Activated naive CD8-positive, alpha-beta T cell treated with anti-CD3 and anti-CD28 coated beads, Interleukin-2, amount 10 ng/mL, durations not matched to agents 7 days and 5 days (primary cell): ENCODE measurements at places on chromosomes 6 and 20. TPM values are rescaled to one million over a fixed set of nuclear protein-coding genes. Genes with fewer than 3 reads are reported as not detected.

Gene CCR6
- total RNA-seq: 3.0 TPM

Gene RBPJL
- total RNA-seq: not detected

Gene PSMF1
- total RNA-seq: 127 TPM

Gene SLC17A2
- not detected for total RNA-seq

Gene NR2E1
- total RNA-seq: not detected

Gene LSM14B
- total RNA-seq: 45.1 TPM

Gene ADGRF5
- not detected for total RNA-seq

Gene PTCRA
- total RNA-seq: not detected

Gene FOXF2
- not detected for total RNA-seq

Gene GRM4
- total RNA-seq: 0.44 TPM

Gene HLA-DQB1
- 19.0 TPM for total RNA-seq

Gene MLN
- total RNA-seq: not detected

DNA sequence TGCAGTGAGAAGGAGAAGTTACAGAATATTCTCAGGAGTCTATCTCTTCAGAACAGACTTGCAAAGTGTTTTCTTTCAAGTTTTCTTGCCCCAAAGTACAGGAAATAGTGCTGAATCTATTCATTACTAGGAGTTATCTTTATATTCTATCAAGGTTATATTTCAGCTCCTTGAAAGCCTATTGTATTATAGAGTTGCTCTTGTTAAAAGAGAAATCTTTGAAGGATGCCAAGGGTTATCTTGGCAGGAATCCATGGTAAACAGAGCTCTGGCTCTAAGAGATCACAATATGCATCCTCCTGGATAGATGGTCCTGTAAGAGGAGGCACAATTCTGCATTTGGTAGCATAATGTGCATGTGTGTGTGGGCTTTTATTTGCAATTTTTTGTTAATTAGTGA lies 21.2 kb upstream of the SNRPB2 start:
- H3K36me3 ChIP-seq: peaks cover 21% of the 10 kb centered on the region
- peak overlapping the region; percentile 56 for H3K4me3 ChIP-seq
- no peak overlapping the region for H3K27ac ChIP-seq
- no peak for DNase-seq
- peaks cover 35% of the 10 kb centered on the region for H3K27me3 ChIP-seq

DNA sequence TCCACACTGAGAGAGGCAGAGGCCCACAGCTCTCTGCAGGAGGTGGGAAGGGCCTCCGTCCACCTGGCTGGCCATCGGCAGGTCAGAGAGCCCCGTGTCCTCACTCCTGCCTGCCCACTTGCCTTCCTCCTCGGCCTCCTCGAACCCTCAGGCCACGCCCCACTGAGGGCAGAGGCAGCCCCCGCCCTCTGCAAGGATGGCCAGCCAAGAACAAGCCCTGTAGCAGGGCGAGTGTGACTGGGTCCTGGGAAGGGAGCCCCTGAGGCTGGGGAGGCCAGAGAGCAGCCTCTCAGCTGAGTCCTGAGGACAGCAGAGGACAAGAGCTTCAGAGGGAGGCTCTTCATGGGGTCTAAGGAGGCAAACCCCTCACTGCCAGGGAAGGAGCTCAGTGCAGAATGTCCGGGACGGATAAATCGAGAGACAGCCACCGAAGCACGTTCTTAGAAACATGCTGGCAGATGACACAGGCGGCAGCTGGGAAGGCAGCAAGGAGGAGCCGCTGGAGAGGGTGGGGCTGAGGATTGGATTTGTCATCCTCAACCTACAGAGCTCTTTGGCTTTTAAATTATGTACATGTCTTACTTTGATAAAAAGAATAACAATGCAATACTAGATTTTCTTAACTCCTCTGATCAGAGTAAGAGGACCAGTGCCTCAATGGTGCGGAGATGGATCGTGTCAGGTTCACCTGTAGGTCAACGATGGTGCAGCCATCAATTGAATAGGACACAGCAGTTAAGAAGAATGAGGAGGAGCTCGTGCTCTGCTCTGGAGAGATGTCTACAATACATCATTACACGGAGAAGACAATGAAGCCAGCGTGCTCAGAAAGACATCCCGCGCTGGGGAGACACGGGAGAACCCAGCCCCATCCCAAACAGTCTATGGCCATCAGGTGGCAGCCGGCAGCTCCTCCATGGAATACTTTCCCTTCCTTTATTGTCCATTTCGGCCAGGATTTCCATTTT lies 53.0 kb downstream of the GNAS-AS1 start:
- peaks cover 20% of the 10 kb centered on the region for H3K27me3 ChIP-seq
- H3K4me1 ChIP-seq: no peaks in the 10 kb centered on the region

DNA sequence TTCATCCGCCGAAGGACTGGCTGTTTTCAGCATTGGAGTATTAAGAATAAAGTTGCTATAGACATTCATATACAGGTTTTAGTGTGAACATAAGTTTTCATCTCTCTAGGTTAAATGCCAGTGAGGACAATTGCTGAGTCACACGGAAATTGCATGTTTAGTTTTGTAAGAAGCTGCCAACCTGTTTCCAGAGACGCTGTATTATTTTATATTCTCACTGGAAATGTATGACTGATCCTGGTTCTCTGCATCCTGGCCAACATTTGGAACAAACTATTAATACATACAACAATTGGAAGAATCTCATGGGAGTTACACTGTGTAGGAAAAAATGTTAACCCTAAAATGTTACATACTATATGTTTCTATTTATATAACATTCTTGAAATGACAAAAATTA lies 16.7 kb upstream of the TGM6 start:
- no peak for DNase-seq
- no peak overlapping the region for H3K27ac ChIP-seq
- peaks cover 43% of the 10 kb centered on the region for H3K27me3 ChIP-seq
- no peaks in the 10 kb centered on the region for H3K36me3 ChIP-seq

- H3K4me1 ChIP-seq: peaks cover 9% of the 10 kb centered on the region
- H3K36me3 ChIP-seq: no peaks in the 10 kb centered on the region
- no peaks in the 10 kb centered on the region for H3K27me3 ChIP-seq
- H3K27ac ChIP-seq: no peak overlapping the region
- no peak for DNase-seq
These were observed 2.3 kb upstream of the RAMACL start for GRCh38 chr6:166588691-166589336.

- DNase-seq: no peak
- no peaks in the 10 kb centered on the region for H3K36me3 ChIP-seq
- H3K27ac ChIP-seq: no peak overlapping the region
- no peak overlapping the region for H3K4me3 ChIP-seq
- peaks cover 74% of the 10 kb centered on the region for H3K27me3 ChIP-seq
These were observed 40.6 kb downstream of the HLA-DPB1 start for GRCh38 chr6:33116417-33116816.

DNA sequence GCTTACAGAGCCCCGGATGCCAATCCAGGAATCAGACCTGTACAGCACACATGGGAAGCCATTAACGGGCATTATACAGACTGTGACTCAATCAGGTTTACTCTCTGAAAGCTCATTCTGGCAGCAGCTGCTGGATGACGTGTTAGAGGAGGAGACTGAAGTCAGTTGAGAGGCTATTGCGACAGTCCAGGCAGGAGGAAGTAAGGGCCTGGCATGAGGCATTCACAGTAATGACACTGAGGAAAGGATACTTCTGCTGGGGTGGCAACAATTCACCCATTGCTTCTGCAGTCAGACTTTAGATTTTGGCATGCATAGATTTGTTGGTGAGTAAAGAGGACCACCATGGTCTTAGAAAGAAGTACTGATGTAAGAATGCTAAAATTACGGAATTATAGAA lies 151.0 kb upstream of the HEY2 start:
- H3K27me3 ChIP-seq: peaks cover 14% of the 10 kb centered on the region
- H3K27ac ChIP-seq: no peak overlapping the region
- no peak overlapping the region for H3K4me3 ChIP-seq
- no peaks in the 10 kb centered on the region for H3K4me1 ChIP-seq
- DNase-seq: no peak
- no peaks in the 10 kb centered on the region for H3K36me3 ChIP-seq

- H3K4me1 ChIP-seq: peaks cover 7% of the 10 kb centered on the region
- no peaks in the 10 kb centered on the region for H3K36me3 ChIP-seq
- peak within 1 kb of the TSS; percentile 60 for H3K4me3 ChIP-seq
- peak; percentile 61 for DNase-seq
- peaks cover 88% of the 10 kb centered on the region for H3K27me3 ChIP-seq
These were observed at the start of gene TFAP2C for GRCh38 chr20:56628873-56629463. Gene TFAP2C (plus strand): TSS chr20:56629306. CDS start chr20:56629545, 239 bp downstream.

- no peak overlapping the region for H3K4me3 ChIP-seq
- H3K4me1 ChIP-seq: no peaks in the 10 kb centered on the region
- H3K36me3 ChIP-seq: no peaks in the 10 kb centered on the region
- H3K27me3 ChIP-seq: peaks cover 40% of the 10 kb centered on the region
- DNase-seq: no peak
These were observed 25.1 kb upstream of the CMTR1 start for GRCh38 chr6:37407948-37408347.

- H3K27me3 ChIP-seq: no peaks in the 10 kb centered on the region
- no peaks in the 10 kb centered on the region for H3K36me3 ChIP-seq
- no peak for DNase-seq
- no peak overlapping the region for H3K4me3 ChIP-seq
- H3K27ac ChIP-seq: no peak overlapping the region
These were observed 44.3 kb upstream of the PTGIS start for GRCh38 chr20:49612127-49612738.

DNA sequence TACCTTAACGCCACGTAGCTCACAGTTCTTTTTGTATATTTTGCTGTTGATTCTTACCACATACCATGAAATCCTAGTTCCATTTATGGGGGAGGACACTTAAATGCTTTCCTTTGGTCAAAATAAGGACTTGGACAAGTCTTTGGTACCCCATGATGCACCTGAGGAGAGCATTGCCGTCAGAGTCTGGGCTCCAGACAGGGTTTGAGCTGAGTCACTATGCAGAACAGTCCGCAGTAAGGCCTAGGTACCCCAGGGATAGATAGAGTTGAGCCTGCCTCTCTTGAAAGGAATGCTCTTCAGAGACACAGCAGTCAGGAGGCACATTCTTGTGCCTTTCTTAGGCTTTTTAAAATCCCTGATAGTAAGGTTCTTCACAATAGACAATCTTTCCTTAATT lies 6.0 kb downstream of the PARD6B start:
- no peak overlapping the region for H3K27ac ChIP-seq
- H3K4me3 ChIP-seq: no peak overlapping the region
- H3K27me3 ChIP-seq: no peaks in the 10 kb centered on the region
- H3K36me3 ChIP-seq: peaks cover 8% of the 10 kb centered on the region
- no peak for DNase-seq

DNA sequence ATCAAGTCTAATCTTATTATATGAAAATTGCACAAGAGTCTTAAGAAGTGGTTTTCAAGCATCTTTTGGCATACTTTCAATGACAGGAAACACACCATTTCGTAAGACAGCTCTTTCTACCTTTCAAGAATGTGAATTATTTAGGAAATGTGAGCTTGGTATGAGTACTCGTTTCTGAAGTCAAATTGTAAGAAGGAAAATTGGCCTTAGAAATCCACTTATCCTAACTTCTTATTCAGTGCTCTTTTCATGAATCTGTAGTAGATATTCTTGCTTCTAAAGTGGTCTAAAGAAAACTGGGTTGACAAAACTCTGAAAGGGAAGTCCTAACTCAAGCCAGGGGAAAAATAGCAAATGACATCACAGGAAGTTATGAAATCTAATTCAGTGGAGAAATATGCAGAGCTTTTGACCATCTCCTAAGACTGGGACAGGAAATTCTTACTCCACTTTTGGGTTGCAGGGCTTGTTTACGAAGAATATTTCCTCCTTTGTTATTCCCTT lies 38.5 kb upstream of the OGFRL1 start:
- no peak overlapping the region for H3K4me3 ChIP-seq
- H3K4me1 ChIP-seq: peaks cover 8% of the 10 kb centered on the region
- no peak overlapping the region for H3K27ac ChIP-seq
- no peaks in the 10 kb centered on the region for H3K36me3 ChIP-seq

GRCh38 chr20:6185268-6185667 lies 62.4 kb upstream of the FERMT1 start:
- H3K27ac ChIP-seq: no peak overlapping the region
- H3K4me3 ChIP-seq: no peak overlapping the region
- no peak for DNase-seq
- H3K36me3 ChIP-seq: no peaks in the 10 kb centered on the region
- no peaks in the 10 kb centered on the region for H3K4me1 ChIP-seq
- H3K27me3 ChIP-seq: peaks cover 5% of the 10 kb centered on the region

GRCh38 chr6:104509355-104509754 lies 350.4 kb downstream of the HACE1 start:
- no peak overlapping the region for H3K27ac ChIP-seq
- H3K4me1 ChIP-seq: no peaks in the 10 kb centered on the region
- peaks cover 7% of the 10 kb centered on the region for H3K27me3 ChIP-seq
- H3K36me3 ChIP-seq: no peaks in the 10 kb centered on the region
- no peak for DNase-seq

- H3K36me3 ChIP-seq: no peaks in the 10 kb centered on the region
- no peak for DNase-seq
- no peaks in the 10 kb centered on the region for H3K4me1 ChIP-seq
- peaks cover 12% of the 10 kb centered on the region for H3K27me3 ChIP-seq
These were observed 20.2 kb downstream of the KCNK15 start for GRCh38 chr20:44765701-44766347.

GRCh38 chr6:44250067-44250717 lies 3.3 kb downstream of the HSP90AB1 start:
- peaks cover 57% of the 10 kb centered on the region for H3K4me1 ChIP-seq
- H3K36me3 ChIP-seq: peaks cover 38% of the 10 kb centered on the region
- H3K27me3 ChIP-seq: no peaks in the 10 kb centered on the region
- DNase-seq: no peak
- H3K27ac ChIP-seq: peak overlapping the region; percentile 38

- no peak overlapping the region for H3K27ac ChIP-seq
- peaks cover 7% of the 10 kb centered on the region for H3K4me1 ChIP-seq
- peaks cover 2% of the 10 kb centered on the region for H3K27me3 ChIP-seq
- no peak overlapping the region for H3K4me3 ChIP-seq
- peaks cover 15% of the 10 kb centered on the region for H3K36me3 ChIP-seq
- DNase-seq: peak; percentile 39
These were observed 192.5 kb downstream of the PTPRK start for GRCh38 chr6:128327890-128328289.

GRCh38 chr6:155894262-155894661 lies 438.6 kb upstream of the NOX3 start:
- no peaks in the 10 kb centered on the region for H3K36me3 ChIP-seq
- no peak overlapping the region for H3K27ac ChIP-seq
- H3K27me3 ChIP-seq: no peaks in the 10 kb centered on the region
- DNase-seq: no peak
- H3K4me1 ChIP-seq: no peaks in the 10 kb centered on the region

DNA sequence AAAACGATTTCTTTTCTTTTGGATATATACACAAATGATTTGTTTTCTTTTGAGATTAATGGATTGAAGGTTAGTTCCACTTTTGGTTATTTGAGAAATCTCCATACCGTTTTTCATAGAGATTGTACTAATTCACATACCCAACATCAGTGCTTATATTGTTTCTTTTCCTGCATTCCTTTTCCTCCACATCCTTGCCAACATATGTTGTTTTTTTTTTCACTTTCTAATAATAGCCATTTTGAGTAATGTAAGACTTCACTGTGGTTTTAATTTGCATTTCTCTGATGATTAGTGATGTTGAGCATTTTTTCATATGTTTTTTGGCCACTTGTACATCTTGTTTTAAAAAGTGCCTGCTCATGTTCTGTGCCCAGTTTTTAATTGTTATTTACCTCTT lies 846.4 kb upstream of the EYS start:
- no peak for DNase-seq
- H3K36me3 ChIP-seq: no peaks in the 10 kb centered on the region
- no peak overlapping the region for H3K27ac ChIP-seq

GRCh38 chr6:157037165-157037564 lies 260.0 kb downstream of the ARID1B start:
- H3K27ac ChIP-seq: no peak overlapping the region
- H3K36me3 ChIP-seq: peaks cover 2% of the 10 kb centered on the region
- H3K4me1 ChIP-seq: peaks cover 14% of the 10 kb centered on the region
- no peak for DNase-seq
